ENCODE measurements at places on chromosomes 2 and 18.
A peak's percentile ranks its signal among the peaks of the same experiment; 100 is the strongest.

DNA sequence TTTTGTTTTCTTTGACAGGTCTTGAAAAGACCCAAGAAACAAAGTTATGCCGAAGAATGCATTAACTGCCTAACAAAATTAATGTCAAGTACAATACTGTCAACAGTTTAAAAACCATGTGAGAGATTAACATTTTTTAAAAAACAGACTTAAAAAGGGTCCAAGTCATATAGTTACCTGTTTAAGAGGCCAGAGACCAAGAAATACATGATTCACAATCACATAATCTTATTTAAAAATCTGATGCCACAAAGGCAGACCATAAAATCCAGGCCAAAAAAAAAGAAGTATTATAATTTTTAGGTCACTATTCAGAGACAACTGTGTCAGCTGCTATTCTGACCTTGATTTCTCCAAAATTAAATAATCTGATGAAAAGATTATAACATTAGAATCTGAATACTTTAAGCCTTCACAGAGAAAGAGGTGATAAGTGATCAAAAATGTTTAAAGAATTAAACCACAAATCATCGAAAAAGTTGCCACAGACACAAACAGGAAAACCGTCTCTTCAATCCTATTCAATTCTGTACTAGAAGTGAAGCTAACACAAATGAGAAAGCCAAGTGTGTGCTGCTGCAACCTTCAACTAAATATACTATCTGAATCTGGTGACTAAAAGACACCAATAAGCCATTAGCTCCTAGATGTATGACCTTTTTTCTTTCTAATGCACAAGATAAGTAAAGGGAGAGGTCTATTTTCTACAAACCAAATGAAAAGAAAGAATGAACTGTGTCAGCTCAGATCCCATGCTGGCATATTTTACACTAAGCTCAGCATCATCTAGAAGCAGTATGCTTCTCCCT is 286.0 kb downstream of the ZEB2 start:
- no peak for DNase-seq

DNA sequence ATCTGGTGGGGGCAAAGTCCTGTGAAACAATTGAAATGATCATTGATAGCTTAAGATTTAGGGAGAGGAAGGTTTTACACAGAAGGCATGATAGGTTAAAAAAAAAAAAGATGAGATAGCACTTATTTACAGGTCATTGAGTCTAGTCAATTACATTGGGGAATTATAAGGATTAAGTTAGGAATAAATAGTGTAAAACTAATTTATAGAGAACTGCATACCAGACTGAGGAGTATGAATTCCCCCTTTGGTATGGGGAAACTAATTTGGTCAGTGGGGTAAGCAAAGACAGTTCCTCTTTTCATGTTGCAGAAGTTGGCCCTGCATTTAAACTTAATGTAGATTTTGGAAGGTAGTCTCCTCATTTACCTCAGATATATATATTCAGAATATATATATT is 10.8 kb downstream of the GLS start:
- no peak for DNase-seq

- no peak for DNase-seq
Measured at GRCh38 chr2:234275515-234275914, 221.4 kb downstream of the ARL4C start.

DNA sequence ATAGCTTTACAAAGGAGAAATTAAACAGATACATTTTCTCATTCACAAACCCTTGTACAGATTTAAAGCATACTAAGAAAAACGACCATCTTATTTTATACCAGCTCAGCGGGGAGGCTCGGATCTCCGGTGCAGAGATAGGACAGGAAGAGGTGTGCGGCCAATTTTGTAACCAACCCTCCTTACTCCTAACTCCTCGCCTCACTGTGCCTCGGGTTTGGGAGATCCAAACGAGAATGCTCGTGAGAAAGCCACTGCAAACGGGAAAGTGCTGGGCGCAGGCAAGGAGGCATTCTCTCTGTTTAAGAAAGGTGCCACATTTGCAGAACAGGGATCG is 1.2 kb downstream of the KDSR start:
- DNase-seq, result peak; percentile 26

- no peak for DNase-seq
Measured at GRCh38 chr2:129233166-129233565, 746.3 kb upstream of the RAB6C start.

GRCh38 chr2:19846030-19846429 is 55.8 kb downstream of the TTC32 start:
- no peak for DNase-seq

DNA sequence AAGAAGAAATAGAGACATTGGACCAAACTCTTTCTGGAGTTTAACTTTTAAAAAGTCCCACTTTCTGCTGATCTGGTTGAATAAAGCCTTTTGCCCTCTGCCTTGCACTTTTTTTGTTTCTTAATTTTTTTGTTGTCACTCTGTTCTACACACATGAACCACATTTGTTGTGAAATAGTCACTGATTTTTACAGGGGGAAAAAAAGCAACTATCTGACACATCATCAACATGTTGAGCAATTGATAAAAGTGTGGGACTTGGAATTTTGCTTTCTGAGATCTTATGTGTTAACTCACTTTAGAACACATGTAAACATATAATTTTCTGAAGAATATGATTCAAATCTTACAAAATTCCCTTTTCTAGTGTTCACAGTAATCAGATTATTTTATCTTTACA is 414.8 kb upstream of the FIGN start:
- DNase-seq, result no peak

GRCh38 chr2:239376942-239377531 is 23.8 kb downstream of the HDAC4 start:
- no peak for DNase-seq
